ENCODE measurements at places on chromosomes 4 and X.

GRCh38 chr4:108314900-108315589 lies 146.3 kb upstream of the LEF1 start:
- DNase-seq: no peak

- peak; percentile 39 for DNase-seq
Measured at GRCh38 chr4:17561195-17561909, 15.6 kb upstream of the LAP3 start.

- DNase-seq: peak; percentile 83
Measured at GRCh38 chr4:98928131-98928504, 815 bp downstream of the EIF4E start.

DNA sequence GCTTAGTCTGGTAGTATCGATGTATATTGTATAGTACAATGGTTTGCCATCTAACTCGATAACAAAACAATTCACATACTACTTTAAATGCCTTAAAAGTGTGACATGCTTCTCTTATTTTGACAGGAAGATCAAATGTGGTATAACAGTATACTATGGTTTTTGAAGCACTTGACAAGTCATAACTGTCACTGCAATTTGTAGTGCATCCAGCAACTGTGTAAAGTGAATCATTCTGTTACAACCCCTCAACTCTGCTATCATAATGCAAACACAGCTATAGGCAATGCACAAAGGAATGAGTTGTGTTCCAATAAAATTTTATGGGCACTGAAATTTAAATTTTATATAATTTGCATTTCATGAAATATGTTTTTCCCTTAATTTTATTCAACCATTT lies 14.0 kb downstream of the RAP1GDS1 start:
- DNase-seq: no peak

DNA sequence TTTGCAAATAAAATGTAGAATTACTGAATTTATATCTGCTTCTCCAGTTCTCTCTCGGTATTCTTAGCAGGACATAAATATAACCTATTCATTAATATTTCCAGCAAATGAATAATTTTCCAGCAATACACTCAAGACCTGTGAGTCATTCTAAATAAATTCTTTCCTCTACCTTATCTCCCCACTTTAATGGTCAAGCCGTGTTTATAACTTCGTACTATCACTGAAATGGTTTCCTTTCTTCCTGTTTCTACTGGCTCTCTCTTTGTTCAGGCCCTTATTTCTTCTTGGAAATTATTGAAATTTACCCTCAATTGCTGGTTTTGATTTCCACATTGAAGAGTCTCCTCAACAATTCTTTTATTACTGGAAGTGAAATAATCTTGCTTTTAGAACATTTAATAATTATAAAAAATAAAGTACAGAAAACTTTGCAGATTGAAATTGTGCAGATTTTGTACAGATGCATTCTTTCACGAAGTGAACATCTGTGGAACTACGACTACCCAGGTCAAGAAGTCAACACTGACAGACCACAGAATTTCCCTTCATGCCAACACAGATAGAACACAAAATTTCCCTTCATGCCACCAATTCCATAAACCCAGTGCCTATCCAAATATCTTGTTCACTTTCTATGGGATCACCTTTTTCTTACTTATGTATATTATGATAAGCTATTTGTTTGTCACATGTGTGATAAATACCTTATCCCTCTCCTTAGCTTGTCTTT lies 205.7 kb downstream of the FAT4 start:
- DNase-seq: no peak

GRCh38 chr4:84573385-84574068 lies 9.4 kb upstream of the CDS1 start:
- DNase-seq: no peak

GRCh38 chrX:14916017-14916674 lies 42.9 kb downstream of the MOSPD2 start:
- no peak for DNase-seq

- DNase-seq: no peak
Measured at GRCh38 chrX:45823536-45823935, 622.9 kb upstream of the DIPK2B start.

GRCh38 chr4:13347517-13348125 lies 136.5 kb downstream of the RAB28 start:
- no peak for DNase-seq

GRCh38 chrX:8288590-8288989 lies 117.5 kb upstream of the VCX2 start:
- no peak for DNase-seq

DNA sequence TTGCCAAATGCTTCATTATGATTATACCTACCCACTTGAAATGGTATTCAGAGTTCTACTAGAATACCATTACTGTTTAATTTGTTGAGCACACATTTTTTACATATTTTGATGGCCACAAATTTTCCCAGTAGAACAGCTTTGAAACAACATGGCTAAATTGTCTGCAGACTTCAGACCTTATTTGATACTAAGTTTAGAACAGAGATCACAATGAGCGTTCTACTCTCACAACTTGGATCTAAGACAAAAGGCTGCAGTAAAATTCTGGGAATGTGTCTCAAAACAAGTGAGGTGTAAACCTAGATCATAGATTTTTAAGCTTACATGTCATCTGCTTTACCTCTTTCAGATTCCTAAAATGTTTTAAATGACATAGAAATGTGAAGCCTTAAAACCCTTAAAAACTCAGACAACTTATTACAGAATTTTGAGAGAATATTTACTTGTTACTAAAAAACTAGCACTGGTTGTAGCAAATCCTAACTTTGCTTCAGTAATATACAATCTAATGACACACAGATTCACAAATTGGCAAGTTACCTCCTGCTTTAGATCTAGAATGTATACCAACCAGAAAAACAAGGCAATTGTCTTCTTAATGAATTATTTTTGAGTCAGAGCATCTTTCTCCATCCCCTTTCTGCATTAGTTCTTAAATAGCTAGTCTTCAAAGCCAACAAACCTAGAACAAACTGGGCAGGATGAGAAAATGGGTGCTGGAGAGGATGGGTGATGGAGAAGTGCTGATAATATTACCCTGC lies 243.3 kb downstream of the SLC7A11 start:
- DNase-seq: peak; percentile 30

GRCh38 chr4:158581161-158581560 lies 59.5 kb downstream of the RXFP1 start:
- DNase-seq: no peak

DNA sequence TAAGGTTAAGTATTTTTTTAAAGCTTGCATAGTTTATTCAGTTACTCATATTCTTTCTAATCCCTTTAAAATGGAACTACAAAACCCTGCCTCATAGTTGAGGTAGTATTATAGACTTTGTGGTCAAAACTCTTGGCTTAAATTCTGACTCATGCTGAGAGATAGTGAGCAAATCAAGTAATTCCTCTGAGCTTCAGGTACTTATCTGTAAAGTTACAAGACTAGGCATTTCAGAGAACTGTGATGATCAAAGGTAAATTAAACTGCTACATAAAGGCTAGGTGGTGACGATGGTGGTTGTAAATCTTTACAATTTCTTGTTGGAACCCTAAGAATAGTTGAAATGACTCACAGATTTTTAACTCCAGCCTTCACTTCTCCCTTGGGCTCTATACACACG lies 3.2 kb upstream of the CLOCK start:
- no peak for DNase-seq

DNA sequence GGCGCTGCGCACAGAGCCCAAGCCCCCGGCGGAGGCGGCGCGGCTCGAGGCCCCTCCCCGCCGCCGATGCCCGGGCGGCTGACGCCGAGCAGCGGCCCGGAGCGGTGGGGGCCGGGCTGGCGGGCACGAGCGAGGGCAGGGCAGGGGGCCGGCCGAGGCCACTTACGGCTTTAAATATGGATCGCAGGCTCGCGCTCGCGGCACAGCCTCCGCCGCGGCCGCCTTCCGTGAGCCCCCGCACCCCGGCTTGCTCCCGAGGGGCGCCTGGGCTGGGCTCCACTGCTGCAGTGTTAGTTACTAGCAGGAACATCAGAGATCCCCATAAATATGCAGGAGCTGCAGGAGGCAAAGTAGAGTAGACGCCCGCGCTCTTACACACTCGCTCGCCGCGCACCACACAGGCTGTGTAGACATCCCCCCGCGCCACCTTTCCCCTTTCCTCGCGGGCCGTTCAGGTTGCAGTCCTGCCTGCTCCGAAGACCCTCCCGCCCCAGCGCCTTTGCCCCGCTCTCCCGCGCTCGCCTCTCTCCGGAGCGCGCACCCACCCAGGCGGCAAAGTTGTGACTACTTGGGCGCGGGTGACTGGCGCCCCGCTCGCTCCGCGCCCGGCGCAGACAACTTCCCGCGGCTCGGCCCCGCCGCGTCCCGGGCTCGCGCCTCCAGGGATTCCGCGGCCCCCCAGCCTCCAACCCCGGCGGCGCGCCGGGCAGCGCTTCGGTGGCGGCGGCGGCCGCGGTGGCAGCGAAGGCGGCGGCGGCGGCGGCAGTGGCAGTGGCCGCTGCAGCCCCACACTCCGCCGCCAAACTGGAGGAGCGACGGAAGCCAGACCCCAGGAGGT lies 152.0 kb upstream of the SLC4A4 start:
- DNase-seq: peak; percentile 91

GRCh38 chr4:139950568-139950967 lies 203.4 kb downstream of the MAML3 start:
- no peak for DNase-seq

GRCh38 chr4:138275963-138276621 lies 33.9 kb upstream of the SLC7A11 start:
- DNase-seq: peak; percentile 85

- no peak for DNase-seq
Measured at GRCh38 chr4:92101737-92102172, 202.0 kb upstream of the GRID2 start.

- DNase-seq: no peak
Measured at GRCh38 chrX:70346418-70347070, 56.6 kb downstream of the KIF4A start.

DNA sequence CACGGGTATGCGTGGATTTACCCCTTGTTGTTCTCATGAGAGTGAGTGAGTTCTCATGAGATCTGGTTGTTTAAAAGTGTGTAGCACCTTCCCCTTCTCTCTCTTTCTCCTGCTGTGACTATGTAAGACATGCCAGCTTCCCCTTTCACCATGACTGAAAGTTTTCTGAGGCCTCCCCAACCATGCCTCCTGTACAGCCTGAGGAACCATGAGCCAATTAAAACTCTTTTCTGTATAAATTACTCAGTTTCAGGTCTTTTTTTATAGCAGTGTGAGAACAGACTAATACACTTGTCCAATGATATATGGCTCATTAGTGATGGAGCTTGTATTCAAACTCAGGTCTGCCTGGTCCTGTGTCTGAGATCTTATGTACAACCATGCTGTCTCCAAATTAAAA lies 28.5 kb upstream of the RTL3 start:
- no peak for DNase-seq

- peak; percentile 66 for DNase-seq
Measured at GRCh38 chrX:152907084-152907651, 9.3 kb downstream of the ZNF185 start.

DNA sequence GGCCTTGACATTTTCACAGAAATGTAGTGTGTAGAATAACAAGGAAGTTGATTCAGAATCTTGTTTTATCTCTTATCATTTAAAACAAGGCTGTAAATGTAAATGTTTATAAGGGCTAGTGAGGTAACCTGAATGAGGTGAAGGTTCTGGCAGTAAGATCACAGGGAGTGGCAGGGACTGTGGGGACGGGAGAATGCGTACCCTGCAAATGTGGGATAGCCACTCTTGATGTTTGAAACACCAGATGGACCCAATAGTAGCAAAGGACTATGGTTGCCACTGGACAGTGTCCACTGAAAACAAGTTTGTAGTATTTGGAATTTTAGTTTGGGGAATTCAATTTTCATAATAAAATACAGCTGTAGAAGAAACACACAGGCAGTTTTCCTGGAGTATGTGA lies 155.3 kb downstream of the FHIP1A start:
- DNase-seq: no peak

DNA sequence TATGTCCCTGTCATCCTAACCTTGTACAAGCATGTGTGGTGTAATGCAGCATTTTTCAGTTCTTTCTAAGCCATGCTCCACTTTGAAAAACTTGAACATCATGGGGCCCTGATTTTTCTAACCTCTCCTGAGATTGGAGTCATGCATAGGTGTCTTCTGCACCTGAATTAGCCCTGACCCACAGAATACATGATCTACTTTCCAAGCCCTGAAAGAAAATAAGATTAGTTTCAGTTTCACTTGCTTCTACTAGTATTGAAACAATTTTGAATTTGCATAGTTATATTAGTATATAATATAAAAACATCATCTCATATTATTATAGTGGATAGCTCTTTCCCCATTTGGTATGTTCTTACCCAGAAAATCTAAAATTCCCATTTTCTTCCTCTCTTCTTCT lies 178.2 kb downstream of the HS3ST1 start:
- no peak for DNase-seq

- peak; percentile 42 for DNase-seq
Measured at GRCh38 chr4:110198049-110198434, 373 bp downstream of the ELOVL6 start.

- DNase-seq: no peak
Measured at GRCh38 chr4:140466146-140466545, 31.9 kb downstream of the MGAT4D start.

GRCh38 chr4:118807659-118808058 lies 28.3 kb downstream of the SEC24D start:
- DNase-seq: no peak

- DNase-seq: peak; percentile 32
Measured at GRCh38 chrX:150085881-150086280, 147.6 kb upstream of the EOLA2 start.

- no peak for DNase-seq
Measured at GRCh38 chr4:168555437-168555836, 58.6 kb downstream of the PALLD start.

DNA sequence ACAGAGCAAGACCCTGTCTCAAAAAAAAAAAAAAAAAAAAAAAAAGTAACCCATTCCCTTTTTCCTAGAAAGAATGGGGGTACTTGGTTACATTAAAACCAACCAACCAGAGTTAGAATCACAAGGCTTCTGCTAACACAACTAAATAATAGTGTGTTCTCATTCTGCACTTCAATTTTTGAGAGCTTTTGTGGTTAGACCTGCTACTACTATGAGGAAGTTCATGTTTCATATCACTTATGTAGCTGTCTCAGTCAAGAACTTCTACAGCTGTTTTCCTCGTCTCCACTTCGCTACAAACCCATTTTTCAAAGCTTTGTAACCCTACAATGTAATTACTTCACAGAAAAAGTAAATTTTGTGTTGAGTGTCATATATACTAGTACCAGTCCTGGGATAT lies 58.3 kb downstream of the PDHA2 start:
- no peak for DNase-seq

- no peak for DNase-seq
Measured at GRCh38 chr4:110678517-110679227, 55.8 kb upstream of the PITX2 start.

- DNase-seq: no peak
Measured at GRCh38 chr4:74632634-74633033, 161.7 kb downstream of the BTC start.

GRCh38 chr4:98504091-98504490 lies 154.3 kb downstream of the TSPAN5 start:
- no peak for DNase-seq

All from cardiac muscle cell (in vitro differentiated cells and primary cell).